Stimulated activated CD8-positive, alpha-beta memory T cell treated with anti-CD3 and anti-CD28 coated beads, Interleukin-15, amount 100 ng/mL, for 24 hours (primary cell): ENCODE measurements at places on chromosomes 11 and 22.

- no peak for DNase-seq
Observed at GRCh38 chr11:72511393-72512047, 77.2 kb upstream of the CLPB start.

DNA sequence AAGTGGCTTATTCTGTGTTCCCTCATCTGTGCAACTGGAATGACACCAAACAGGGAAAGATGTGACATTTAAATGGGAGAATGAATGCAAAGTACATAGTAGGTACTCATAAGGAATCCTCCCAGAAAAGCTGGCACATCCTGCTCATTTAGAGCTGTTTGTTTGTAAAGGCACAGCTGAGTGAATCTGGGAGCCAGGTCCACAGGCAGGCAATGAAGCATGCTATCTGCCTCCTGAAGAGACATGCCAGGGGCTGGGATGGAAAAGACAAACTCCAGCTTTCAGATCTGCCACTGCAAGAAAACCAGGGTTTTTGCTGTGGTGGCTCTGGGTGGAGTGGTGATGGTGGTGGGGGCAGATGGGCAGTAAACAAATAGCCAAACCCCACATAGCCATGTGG lies 150.1 kb downstream of the TENM4 start:
- DNase-seq, result no peak

DNA sequence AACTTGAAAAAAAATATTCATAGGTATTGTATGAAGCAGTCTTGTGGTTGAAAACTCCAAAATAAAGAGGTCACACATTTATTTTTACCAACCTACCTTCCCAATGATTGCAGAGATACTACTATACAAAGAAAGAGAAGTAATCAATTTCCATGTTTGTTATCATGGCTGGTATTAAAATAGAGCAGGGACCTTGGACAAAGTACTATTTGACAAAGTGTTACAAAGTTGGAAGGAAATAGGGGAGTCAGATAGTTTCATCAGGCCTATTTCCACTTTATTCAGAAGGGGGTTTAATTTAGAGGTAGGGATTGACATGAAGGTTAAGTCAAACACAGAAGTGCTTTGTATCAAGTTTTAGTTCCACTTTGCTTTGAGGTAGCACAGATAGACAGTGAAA lies 34.4 kb upstream of the KIRREL3 start:
- no peak for DNase-seq

GRCh38 chr11:13868710-13869397 lies 93.7 kb upstream of the SPON1 start:
- no peak for DNase-seq

DNA sequence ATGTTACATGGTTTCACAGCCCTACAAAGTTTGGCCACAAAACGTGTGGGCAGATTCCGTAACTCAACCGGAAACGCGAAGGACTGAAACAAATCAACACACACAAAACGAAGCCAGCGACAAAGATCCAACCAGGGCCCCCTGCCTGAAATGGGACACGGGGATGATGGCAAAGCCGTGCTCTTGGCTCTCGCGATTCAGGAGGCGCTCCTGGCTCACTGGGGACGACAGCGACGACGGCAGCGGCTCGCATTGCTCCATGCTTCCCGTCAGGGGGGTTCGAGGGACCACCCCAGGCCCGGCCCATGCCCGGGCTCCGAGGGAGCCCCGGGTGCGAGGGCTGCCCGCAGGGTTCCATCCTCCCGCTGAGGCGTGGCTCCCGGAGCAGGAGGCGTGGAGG lies 4786.8 kb upstream of the OR11H1 start:
- no peak for DNase-seq

- no peak for DNase-seq
Observed at GRCh38 chr11:32121012-32121411, 30.1 kb downstream of the RCN1 start.

GRCh38 chr11:83033972-83034672 lies 37.6 kb downstream of the RAB30 start:
- DNase-seq, result no peak

- no peak for DNase-seq
Observed at GRCh38 chr11:7609015-7609414, 64.3 kb downstream of the CYB5R2 start.

GRCh38 chr11:62409831-62410230 lies 9.0 kb upstream of the SCGB1A1 start:
- DNase-seq, result no peak

DNA sequence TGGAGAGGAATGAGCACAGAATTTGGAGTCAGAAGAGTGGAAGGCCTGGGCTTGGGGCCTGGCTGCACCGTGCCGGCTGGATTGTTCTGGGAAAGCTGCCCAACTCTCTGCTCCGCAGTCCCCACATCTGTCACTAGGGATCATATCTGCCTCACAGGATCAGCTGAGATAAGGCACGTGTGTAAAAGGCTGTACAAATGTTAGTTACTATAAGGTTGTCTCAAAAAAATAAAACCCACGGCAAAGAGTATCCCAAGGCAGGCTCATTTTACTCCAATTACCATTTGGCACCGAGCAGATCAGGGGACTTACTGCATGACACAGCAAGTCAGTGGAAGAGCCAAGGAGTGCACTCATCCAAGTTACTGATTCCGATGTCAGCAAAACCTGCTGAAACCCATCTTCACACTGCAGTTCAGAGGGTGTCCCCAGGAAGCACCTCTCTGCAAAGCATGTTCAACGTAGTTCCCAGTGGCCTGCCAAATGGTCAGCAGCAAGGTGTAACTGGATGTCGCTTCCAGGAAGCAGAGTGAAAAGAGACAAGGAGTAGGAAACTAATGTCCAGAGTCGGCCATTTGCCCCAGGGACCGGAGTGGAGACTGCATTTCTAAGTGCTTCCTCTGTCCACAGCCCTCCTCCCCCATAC lies 18.1 kb upstream of the MRTFA start:
- no peak for DNase-seq

DNA sequence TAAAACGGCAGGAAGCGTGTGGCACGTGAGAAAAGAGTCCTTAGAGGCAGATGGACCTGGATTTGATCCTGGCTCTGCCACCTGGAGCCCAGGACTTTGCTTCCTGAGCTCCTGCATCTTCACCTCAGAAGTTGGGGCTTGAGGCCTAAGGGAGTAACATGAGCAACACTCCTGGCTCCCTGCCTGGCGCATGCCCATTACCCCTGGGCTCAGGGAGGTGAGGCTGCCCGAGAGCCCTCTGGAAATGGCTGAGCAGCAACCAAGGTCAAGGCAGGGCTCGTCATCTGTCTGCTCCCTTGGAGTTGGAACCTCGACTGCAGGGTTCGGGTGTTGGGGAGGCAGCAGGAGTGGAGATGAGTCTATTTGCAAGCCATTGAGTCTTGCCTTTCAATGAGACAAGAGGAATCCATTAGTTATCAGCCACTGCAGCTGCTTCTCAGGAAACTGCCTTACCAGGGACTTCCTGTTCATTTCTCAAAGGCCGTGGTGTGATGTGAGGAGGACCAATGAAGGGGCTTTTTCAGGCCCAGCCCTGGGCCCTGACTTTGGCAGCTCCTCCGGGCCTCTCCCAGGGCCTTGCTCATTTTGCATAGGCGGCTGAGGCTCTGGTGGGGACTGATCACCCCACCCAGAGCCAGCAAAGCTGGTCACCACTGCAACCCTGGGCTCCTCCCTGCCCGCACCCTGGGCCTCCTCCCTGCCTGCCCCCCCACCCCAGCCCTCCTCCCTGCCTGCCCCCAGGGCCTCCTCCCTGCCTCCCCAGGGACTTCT lies 6.4 kb downstream of the FADS2 start:
- DNase-seq, result no peak

- DNase-seq, result no peak
Observed at GRCh38 chr22:25172153-25172552, 27.5 kb upstream of the CRYBB3 start.

- DNase-seq, result no peak
Observed at GRCh38 chr11:75246671-75247350, 6.2 kb downstream of the TPBGL start.

DNA sequence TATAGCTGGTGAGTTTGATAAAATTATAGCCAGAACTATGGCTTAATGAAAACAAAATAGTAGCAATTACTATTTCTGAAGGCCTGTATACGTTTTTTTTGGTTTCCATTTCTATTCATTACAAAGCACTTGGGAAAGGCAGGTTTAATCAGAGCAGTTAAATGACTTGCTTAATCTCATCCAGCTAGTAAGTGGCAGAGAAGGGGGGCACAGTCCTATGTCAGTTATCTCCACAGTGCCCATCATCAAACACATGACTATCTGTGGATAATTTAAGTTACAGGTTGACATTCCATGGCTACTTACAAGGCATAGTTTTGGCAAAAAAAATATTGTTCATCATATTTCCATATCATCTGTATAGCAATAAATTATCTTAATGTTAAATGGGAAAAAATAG lies 93.7 kb downstream of the PGR start:
- no peak for DNase-seq

GRCh38 chr22:48829908-48830307 lies 997.8 kb downstream of the BRD1 start:
- no peak for DNase-seq

DNA sequence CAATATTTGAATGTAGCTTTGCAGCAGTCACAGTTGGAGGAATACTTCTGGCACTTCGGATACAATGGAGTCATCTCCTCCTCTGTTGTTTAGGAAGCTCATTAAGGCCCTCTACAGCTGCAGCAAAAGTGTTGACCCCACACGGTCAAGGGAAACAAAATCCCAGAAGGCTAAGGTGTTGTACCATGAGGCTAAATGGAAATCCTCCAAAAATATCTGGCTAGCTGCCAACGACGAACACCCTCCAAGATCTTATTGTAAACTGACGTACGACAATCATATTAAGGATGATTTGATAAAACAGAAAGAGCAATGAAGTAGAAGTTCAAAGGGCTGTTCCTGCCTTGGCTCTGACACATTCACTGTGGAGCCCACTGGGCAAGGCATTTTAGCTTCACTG lies 4.0 kb downstream of the POGLUT3 start:
- DNase-seq, result no peak

DNA sequence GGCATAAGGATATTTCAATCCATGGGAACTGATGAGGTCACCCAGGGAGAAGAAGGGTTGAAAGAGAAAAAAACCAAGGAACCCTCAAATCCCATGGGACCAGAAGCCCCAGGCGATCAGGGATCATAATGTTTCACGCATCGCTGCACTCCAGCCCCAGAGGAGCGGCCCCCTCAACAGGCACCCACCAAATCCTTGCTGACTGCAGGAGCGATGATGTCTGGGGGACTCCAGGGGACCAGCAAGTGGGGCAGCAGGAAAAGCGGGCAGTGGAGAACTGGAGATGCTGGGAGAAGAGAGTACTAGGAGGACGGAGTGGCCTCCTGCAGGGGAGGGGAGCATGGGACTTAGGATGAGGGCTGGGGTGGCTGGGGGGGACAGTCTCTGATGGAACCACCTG lies 47.7 kb upstream of the LINC01488 start:
- no peak for DNase-seq

GRCh38 chr11:114059984-114060391 lies 477 bp downstream of the ZBTB16 start:
- DNase-seq, result no peak

DNA sequence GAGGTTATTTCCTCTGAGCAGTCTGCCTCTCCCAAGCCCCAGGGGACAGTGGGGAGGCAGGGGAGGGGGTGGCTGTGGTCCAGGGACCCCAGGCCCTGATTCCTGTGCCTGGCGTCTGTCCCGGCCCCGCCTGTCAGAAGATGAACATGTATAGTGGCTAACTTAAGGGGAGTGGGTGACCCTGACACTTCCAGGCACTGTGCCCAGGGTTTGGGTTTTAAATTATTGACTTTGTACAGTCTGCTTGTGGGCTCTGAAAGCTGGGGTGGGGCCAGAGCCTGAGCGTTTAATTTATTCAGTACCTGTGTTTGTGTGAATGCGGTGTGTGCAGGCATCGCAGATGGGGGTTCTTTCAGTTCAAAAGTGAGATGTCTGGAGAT lies 3.1 kb downstream of the PIM3 start:
- DNase-seq, result no peak

DNA sequence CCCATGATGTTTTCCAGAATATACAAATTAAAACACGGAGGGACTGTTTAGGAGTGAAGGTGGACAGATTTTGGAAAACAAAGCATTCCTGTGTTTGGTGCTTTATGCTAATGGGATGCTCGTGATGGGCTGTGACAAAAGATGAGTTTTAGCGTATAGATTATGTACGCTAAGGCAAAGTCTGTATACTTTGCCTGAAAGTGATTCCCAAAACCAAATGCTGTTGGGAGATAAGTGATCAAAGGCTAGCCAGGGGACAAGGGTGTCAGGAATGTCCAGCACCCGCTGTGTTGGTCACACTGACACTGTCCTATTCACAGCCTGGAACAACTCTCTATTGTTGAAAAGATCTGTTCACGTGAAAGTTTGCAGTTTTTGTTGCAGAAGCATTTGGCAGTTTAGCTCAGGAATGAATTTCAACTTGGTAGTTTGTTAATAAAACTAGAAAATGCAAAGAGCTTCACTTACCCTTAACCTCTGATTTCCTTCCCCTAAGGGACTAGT lies 1.5 kb downstream of the JAM3 start:
- no peak for DNase-seq

DNA sequence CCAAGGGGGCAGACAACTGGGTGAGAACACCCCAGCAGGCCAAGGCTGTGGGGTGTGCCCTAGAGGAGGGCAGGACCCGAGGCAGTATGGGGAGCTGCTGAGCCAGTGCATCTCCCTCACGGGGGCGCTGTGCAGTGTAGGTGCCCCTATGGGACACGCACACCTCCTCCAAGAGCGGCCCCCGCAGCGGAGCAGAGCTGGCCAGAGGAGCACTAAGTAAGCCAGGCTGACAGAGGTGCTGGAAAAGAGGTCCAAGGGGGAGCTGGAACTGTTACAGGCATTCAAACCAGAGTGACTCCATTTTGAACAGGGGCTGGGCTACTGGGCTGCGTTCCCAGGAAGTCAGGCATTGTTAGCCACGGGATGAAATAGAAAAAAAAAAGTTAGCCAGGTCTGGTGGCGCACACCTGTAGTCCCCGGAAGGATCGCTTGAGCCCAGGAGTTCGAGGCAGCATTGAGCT lies 41.8 kb downstream of the TST start:
- peak; percentile 43 for DNase-seq

DNA sequence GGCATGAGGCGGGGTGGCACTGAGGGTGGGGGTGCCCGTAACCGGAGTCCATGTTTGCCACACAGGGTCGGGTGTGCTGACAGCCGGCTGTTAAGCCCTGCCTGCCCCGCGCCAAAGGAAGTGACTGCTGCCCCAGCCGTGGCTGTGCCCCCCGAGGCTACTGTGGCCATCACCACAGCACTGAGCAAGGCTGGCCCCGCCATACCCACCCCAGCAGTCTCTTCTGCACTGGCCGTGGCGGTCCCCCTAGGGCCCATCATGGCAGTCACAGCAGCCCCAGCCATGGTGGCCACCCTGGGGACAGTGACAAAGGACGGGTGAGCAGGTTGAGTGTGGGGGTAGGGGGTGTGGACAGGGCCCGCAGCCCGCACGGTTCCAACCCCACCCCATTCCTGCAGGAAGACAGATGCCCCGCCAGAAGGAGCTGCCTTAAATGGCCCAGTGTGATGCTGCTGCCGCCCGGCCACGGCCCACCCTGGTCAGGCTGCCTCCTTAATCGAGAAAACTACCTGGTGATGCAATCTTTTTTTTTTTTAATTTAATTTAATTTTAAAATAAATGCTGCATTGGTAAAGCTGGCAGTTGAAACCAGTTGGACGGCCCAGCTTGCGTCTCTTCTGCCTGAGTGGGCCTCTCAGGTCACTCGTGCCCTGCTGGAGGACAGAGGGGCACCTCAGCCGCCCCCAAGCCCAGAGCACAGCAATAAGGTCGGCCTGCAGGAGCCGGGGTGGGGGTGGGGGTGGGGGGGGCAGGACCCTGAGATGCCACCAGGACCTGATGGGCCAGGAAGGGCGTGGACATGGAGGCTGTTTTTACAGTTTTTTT lies 30.8 kb downstream of the SBF1 start:
- no peak for DNase-seq
